Calu3 (cell line): ENCODE measurements at places on chromosomes 11 and 22. TPM values are rescaled to one million over a fixed set of nuclear protein-coding genes. Genes with fewer than 3 reads are reported as not detected.
A peak's percentile ranks its signal among the peaks of the same experiment; 100 is the strongest.

The NRIP3 gene
- total RNA-seq, result 0.73 and 0.83 TPM in 2 replicates

- no peak overlapping the region for H3K27ac ChIP-seq
- H3K4me3 ChIP-seq, result no peak overlapping the region
- H3K27me3 ChIP-seq, result no peaks in the 10 kb centered on the region
- no peak for DNase-seq
Measured at GRCh38 chr11:29161191-29161590, 855.6 kb downstream of the KCNA4 start.

- no peak for DNase-seq
- H3K36me3 ChIP-seq, result no peaks in the 10 kb centered on the region
- H3K27ac ChIP-seq, result no peak overlapping the region
- no peaks in the 10 kb centered on the region for H3K27me3 ChIP-seq
- peaks cover 8% of the 10 kb centered on the region for H3K4me1 ChIP-seq
Measured at GRCh38 chr11:78313181-78313795, 104.3 kb downstream of the GAB2 start.

DNA sequence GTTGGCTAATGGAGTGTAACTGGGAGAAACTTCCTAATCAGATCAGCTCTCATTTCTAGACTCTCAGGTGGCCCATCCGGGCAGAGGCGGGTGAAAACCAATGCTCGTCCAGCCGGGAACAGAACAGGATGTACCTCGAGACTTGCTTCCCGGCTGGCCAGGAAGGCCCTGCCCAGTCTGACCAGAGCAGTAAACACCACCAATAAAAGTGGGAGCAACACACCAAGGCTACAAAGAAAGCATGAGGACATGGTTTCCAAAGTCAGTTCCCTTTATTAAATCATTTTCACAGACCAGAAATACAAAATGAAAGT, 940 bp upstream of the TNKS1BP1 start:
- H3K4me3 ChIP-seq, result peak overlapping the region; percentile 86
- H3K4me1 ChIP-seq, result peaks cover 64% of the 10 kb centered on the region
- peak overlapping the region; percentile 98 for H3K27ac ChIP-seq
- no peaks in the 10 kb centered on the region for H3K27me3 ChIP-seq

- no peak overlapping the region for H3K4me3 ChIP-seq
- H3K36me3 ChIP-seq, result no peaks in the 10 kb centered on the region
- H3K27me3 ChIP-seq, result peaks cover 45% of the 10 kb centered on the region
- H3K27ac ChIP-seq, result no peak overlapping the region
- DNase-seq, result no peak
Measured at GRCh38 chr11:44371706-44372105, 61.8 kb upstream of the ALX4 start.

GRCh38 chr11:85705800-85706199, 19.8 kb upstream of the CCDC89 start:
- H3K4me1 ChIP-seq, result no peaks in the 10 kb centered on the region
- H3K4me3 ChIP-seq, result no peak overlapping the region
- H3K36me3 ChIP-seq, result no peaks in the 10 kb centered on the region
- no peak overlapping the region for H3K27ac ChIP-seq
- H3K27me3 ChIP-seq, result no peaks in the 10 kb centered on the region

GRCh38 chr22:31491218-31491962, 1.7 kb upstream of the EIF4ENIF1 start:
- peak overlapping the region; percentile 99 for H3K4me3 ChIP-seq
- peaks cover 49% of the 10 kb centered on the region for H3K36me3 ChIP-seq
- H3K27me3 ChIP-seq, result no peaks in the 10 kb centered on the region
- peaks cover 22% of the 10 kb centered on the region for H3K4me1 ChIP-seq
- DNase-seq, result no peak

The OTOG gene
- 0.32 TPM in 1 of 2 replicates, not detected in the other for total RNA-seq

- H3K4me1 ChIP-seq, result no peaks in the 10 kb centered on the region
- no peak overlapping the region for H3K27ac ChIP-seq
- no peak for DNase-seq
- H3K27me3 ChIP-seq, result peaks cover 68% of the 10 kb centered on the region
Measured at GRCh38 chr11:126711977-126712625, 288.5 kb downstream of the KIRREL3 start.

GRCh38 chr11:114081641-114082414, 22.3 kb downstream of the ZBTB16 start:
- peaks cover 100% of the 10 kb centered on the region for H3K27me3 ChIP-seq
- no peak for DNase-seq
- no peak overlapping the region for H3K27ac ChIP-seq
- no peak overlapping the region for H3K4me3 ChIP-seq

GRCh38 chr11:46701078-46701654, 335 bp downstream of the ZNF408 start:
- H3K36me3 ChIP-seq, result peaks cover 51% of the 10 kb centered on the region
- H3K27ac ChIP-seq, result peak overlapping the region; percentile 97
- no peaks in the 10 kb centered on the region for H3K27me3 ChIP-seq
- H3K4me1 ChIP-seq, result peaks cover 10% of the 10 kb centered on the region
- peak overlapping the region; percentile 98 for H3K4me3 ChIP-seq

GRCh38 chr11:40281052-40281580, 1178.3 kb downstream of the LRRC4C start:
- no peaks in the 10 kb centered on the region for H3K27me3 ChIP-seq
- DNase-seq, result no peak
- H3K27ac ChIP-seq, result no peak overlapping the region
- H3K36me3 ChIP-seq, result no peaks in the 10 kb centered on the region
- no peaks in the 10 kb centered on the region for H3K4me1 ChIP-seq

GRCh38 chr11:120718171-120718570, 206.6 kb downstream of the GRIK4 start:
- H3K27ac ChIP-seq, result no peak overlapping the region
- H3K4me1 ChIP-seq, result peaks cover 9% of the 10 kb centered on the region
- DNase-seq, result no peak
- peaks cover 87% of the 10 kb centered on the region for H3K27me3 ChIP-seq

DNA sequence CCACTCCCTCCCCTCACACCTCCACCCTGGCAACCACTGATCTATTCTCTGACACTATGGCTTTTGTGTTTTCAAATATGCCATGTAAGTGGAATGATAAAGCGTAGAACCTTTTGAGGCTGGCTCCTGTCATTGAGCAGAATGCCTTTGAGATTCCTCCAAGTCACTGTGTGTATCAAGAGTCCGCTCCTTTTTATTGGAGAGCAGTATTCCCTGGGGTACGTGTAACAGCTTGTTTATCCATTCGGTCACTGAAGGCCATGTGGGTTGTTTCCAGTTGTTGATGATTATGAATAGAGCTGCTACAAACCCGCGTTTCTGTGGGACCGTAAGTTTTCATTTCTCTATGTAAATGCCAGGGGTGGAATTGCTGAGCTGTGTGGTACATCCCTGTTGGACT, 10.3 kb downstream of the TP53I11 start:
- no peak overlapping the region for H3K4me3 ChIP-seq
- H3K27me3 ChIP-seq, result peaks cover 9% of the 10 kb centered on the region
- peaks cover 4% of the 10 kb centered on the region for H3K36me3 ChIP-seq
- DNase-seq, result no peak

DNA sequence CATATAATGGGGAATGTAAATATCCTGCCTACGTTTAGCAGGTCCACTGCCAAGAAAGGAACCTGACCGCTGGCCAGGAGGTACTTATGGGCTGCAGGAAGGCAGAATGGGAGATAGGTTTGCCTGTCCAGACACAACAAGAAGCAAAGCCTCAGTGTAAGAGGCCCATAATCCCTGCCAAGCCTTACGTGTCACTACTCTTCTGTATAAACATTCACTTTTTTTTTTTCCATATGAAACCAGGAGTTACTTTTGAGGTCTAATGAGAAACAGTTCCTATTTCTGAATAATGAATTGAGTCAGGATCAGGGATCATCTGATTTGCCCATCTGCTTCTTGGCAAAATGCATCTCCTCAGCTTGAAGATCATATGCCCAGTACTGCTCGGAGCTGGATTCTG, 230.2 kb downstream of the NTM start:
- H3K27ac ChIP-seq, result no peak overlapping the region
- no peak overlapping the region for H3K4me3 ChIP-seq
- H3K4me1 ChIP-seq, result no peaks in the 10 kb centered on the region
- no peak for DNase-seq
- no peaks in the 10 kb centered on the region for H3K27me3 ChIP-seq

The ARCN1 gene
- 77.8 and 83.8 TPM in 2 replicates for total RNA-seq

DNA sequence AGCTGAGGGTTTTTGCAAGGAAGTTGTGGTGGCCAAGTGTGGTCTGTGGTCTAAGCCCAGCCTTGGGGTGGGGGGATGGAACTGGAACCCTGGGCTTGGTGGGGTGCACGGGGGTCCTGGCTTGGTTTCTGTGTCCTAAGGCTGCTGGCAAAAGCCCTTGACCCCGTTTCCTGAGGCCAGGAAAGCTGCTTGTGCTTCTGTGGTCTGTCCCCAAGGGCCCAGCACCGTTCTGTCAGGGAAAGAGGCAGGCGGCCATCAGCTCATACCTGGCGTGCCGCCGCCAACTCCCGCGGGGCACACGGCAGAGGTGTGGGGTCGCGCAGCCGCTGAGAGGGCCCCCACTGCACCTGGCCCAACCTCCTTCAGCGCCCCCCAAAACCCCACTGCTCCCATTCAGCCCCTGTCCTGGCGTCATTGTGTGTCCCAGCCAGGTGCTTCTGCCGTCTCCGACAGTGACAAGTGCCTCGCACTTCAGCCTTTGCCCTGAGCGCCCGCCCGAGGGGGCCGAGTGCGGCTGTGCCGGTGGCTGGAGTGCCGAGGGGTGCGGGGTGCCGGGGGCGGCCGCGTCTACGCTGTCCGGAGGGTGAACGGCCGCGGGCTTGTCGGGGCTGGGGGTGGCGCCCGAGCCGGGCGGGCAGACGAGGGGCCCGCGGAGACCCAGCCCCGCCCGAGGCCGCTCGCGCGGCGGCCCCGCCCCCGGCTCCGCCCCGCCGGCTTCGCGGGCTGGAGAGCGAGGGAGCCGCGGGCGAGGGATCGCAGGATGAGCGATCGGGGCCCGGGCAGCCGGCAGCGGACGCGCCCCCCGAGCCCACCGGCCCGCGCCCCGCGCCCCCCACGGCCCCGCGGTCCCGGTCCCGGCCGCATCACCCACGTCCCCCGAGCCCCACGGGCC, at the start of gene CNIH2:
Gene CNIH2 (plus strand): TSS at position 705 of the 892 bp plus-strand sequence. CDS start 282 bp downstream, outside the sequence.
- peak; percentile 33 for DNase-seq
- H3K27me3 ChIP-seq, result peaks cover 29% of the 10 kb centered on the region
- peak within 1 kb of the TSS; percentile 66 for H3K27ac ChIP-seq
- H3K4me3 ChIP-seq, result peak within 1 kb of the TSS; percentile 49

- no peak overlapping the region for H3K27ac ChIP-seq
- DNase-seq, result no peak
- H3K36me3 ChIP-seq, result peaks cover 38% of the 10 kb centered on the region
- H3K27me3 ChIP-seq, result no peaks in the 10 kb centered on the region
- no peak overlapping the region for H3K4me3 ChIP-seq
- H3K4me1 ChIP-seq, result no peaks in the 10 kb centered on the region
Measured at GRCh38 chr22:50569041-50569459, 6.3 kb upstream of the SYCE3 start.

The CST6 gene
- 21.5 and 27.2 TPM in 2 replicates for total RNA-seq

- peaks cover 8% of the 10 kb centered on the region for H3K4me1 ChIP-seq
- no peaks in the 10 kb centered on the region for H3K36me3 ChIP-seq
- no peak for DNase-seq
- no peak overlapping the region for H3K27ac ChIP-seq
- no peak overlapping the region for H3K4me3 ChIP-seq
Measured at GRCh38 chr11:69572233-69572860, 68.6 kb upstream of the CCND1 start.

- H3K27me3 ChIP-seq, result no peaks in the 10 kb centered on the region
- DNase-seq, result peak; percentile 60
- H3K4me1 ChIP-seq, result peaks cover 73% of the 10 kb centered on the region
- peak overlapping the region; percentile 27 for H3K4me3 ChIP-seq
- peak overlapping the region; percentile 96 for H3K27ac ChIP-seq
Measured at GRCh38 chr11:56932572-56933220, 56.0 kb upstream of the OR5AK2 start.

DNA sequence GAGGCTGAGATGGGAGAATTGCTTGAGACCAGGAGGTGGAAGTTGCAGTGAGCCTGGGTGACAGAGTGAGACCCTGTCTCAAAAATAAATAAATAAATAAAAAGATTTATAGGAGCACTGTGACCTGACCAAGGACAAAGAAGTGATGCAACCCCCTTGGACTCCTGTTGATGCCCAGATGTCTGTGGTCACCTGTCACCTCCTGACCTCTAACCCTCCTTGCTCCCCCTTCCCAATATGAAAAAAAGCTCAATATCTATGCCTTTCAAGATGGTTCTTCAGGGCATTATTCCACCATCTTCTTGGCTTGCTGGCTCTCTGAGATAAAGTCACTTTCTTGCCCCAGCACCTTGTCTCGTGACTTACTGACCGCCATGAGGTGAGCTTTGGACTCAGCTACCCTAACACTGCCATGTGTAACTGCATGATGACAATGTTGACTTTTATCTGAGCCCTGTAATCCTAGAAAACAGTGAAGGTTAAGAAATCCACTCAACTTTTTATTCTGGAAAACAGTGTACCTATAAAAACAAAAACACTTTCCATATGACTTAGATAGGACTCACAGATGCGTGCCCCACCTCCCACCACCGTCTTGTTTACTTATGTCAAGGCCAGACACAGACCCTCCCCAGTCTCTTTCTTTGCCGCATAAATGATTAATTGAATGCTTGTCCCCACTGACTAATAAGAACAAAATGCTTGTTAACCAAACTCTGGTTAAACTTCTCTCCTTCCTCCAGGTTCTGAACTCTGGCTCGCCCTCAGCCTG, 360.5 kb downstream of the BUD13 start:
- H3K4me3 ChIP-seq, result no peak overlapping the region
- peaks cover 10% of the 10 kb centered on the region for H3K36me3 ChIP-seq
- DNase-seq, result peak; percentile 15
- peaks cover 13% of the 10 kb centered on the region for H3K27me3 ChIP-seq

DNA sequence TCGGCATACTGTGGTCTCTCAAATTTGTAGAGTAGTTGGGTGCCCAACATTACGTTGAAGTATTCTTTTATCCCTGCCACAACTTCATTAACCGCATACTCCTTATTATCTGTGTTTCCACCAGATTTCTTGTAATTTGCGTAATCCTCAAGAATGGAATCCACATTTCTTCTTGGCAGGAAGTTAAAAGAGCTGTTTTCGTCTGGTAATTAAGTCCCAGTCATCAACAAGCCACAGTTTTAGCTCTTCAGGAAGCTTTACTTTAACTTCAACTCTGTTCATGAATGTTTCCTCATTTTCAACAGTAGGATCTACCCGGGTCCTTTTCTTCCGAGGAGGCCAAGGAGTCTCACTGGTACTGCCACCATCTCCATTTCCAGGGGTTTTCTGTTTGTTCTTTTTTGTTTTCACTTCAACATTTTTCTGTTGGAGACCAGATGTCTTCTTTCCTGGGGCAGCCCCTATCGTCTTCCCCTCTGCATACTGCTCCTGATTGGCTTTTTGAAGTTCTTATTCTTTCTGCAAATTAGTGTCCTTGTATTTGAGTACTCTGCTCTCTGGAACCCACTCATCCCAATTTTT, 30.3 kb downstream of the PDE3B start:
- H3K4me3 ChIP-seq, result no peak overlapping the region
- H3K36me3 ChIP-seq, result no peaks in the 10 kb centered on the region
- H3K27me3 ChIP-seq, result no peaks in the 10 kb centered on the region
- no peak overlapping the region for H3K27ac ChIP-seq
- DNase-seq, result no peak

The TREH gene
- 0.21 and 0.49 TPM in 2 replicates for total RNA-seq

- DNase-seq, result no peak
- peaks cover 24% of the 10 kb centered on the region for H3K4me1 ChIP-seq
- no peak overlapping the region for H3K4me3 ChIP-seq
- peaks cover 6% of the 10 kb centered on the region for H3K36me3 ChIP-seq
Measured at GRCh38 chr22:46936378-46936903, 174.0 kb downstream of the TBC1D22A start.

The KRTAP5-7 gene
- not detected in 2 replicates for total RNA-seq

The ST14 gene
- total RNA-seq, result 153 and 174 TPM in 2 replicates

The ACR gene
- not detected in 2 replicates for total RNA-seq

GRCh38 chr11:115699733-115700132, 195.5 kb upstream of the CADM1 start:
- H3K36me3 ChIP-seq, result no peaks in the 10 kb centered on the region
- H3K4me1 ChIP-seq, result no peaks in the 10 kb centered on the region
- H3K27me3 ChIP-seq, result no peaks in the 10 kb centered on the region
- no peak for DNase-seq
- no peak overlapping the region for H3K4me3 ChIP-seq
- H3K27ac ChIP-seq, result no peak overlapping the region

The SLN gene
- not detected in 2 replicates for total RNA-seq
